Testis (tissue), 5 donors: ENCODE measurements at places on chromosomes 4 and X.

GRCh38 chr4:107318078-107318477 is 282.0 kb upstream of the DKK2 start:
- no peak overlapping the region for H3K27ac ChIP-seq
- no peak overlapping the region for H3K4me3 ChIP-seq
- H3K4me1 ChIP-seq = no peaks in the 10 kb centered on the region
- no peaks in the 10 kb centered on the region for H3K36me3 ChIP-seq

GRCh38 chr4:25953740-25954139 is 39.7 kb downstream of the SMIM20 start:
- no peak overlapping the region for H3K27ac ChIP-seq
- H3K4me1 ChIP-seq = no peaks in the 10 kb centered on the region
- H3K36me3 ChIP-seq = no peaks in the 10 kb centered on the region
- no peak overlapping the region for H3K4me3 ChIP-seq
- H3K27me3 ChIP-seq = no peaks in the 10 kb centered on the region

DNA sequence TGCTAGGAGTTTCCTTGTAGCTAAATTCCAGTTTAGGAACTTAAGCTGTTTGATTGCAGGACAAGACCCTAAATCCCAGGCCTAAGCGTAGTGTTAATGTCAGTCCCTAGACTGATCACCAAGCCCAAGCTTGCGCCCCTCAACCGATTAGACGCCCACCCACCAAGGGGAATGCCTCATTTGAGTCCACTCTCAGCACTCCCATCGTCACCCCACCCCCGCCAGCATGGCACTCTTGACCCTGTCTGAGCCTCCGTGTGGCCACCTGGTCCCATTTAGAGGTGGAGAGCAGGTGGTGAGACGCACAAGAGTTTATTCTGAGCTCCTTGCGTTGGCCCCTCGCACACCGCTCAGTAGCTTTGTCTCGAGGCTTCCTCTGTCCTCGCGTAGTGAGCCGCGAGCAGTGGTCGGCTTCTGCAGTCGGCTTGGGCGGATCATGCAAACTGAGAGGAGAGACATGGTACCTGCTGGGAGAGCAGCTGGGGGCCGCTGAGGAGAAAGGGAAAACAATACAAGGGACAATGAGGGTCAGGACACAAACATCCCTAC is 48.5 kb upstream of the ZNF157 start:
- H3K4me3 ChIP-seq = no peak overlapping the region
- DNase-seq = no peak
- peak overlapping the region; percentile 24 for H3K27ac ChIP-seq
- no peaks in the 10 kb centered on the region for H3K4me1 ChIP-seq
- H3K27me3 ChIP-seq = no peaks in the 10 kb centered on the region

DNA sequence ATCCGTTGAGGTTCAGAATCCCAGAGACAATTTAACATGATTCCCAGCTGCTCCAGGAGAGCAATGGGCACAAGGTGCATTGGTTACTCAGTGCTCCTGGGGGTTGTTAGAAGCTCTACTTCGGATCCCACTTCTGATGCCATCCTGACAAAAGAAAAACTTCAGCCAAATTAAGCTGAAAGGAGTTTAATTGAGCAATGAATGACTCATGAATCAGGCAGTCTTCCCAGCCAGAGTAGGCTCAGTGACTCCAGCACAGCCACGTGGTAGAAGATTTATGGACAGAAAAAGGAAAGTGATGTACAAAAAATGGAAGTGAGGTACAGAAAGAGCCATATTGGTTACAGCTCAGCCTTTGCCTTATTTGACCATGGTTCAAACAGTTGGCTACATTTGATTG is 95.7 kb downstream of the PWWP3B start:
- no peaks in the 10 kb centered on the region for H3K4me1 ChIP-seq
- no peak overlapping the region for H3K27ac ChIP-seq
- no peak overlapping the region for H3K4me3 ChIP-seq
- DNase-seq = no peak
- H3K36me3 ChIP-seq = no peaks in the 10 kb centered on the region

GRCh38 chrX:51614353-51615012 is 4.2 kb downstream of the CENPVL3 start:
- H3K4me3 ChIP-seq = no peak overlapping the region
- no peak overlapping the region for H3K27ac ChIP-seq
- DNase-seq = no peak
- no peaks in the 10 kb centered on the region for H3K4me1 ChIP-seq

DNA sequence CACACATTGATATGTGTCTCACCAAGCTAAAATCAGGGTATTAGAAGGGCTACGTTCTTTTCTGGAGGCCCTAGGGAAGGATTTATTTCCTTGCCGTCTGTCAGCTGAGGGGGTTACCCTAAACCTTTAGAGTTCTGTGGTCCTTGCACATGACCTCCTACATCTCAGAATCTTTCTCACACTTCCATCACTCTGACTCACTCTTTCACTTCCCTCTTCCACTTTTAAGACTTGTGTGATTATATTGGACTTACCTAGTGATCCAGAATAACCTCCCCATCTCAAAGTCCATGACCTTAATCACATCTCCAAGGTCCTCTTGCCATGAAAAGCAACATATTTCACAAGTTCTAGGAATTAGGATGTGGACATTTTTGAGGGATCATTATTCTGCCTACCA is 53.6 kb upstream of the FUNDC1 start:
- no peak overlapping the region for H3K27ac ChIP-seq
- no peaks in the 10 kb centered on the region for H3K4me1 ChIP-seq
- H3K36me3 ChIP-seq = no peaks in the 10 kb centered on the region
- no peak overlapping the region for H3K4me3 ChIP-seq
- H3K27me3 ChIP-seq = no peaks in the 10 kb centered on the region

DNA sequence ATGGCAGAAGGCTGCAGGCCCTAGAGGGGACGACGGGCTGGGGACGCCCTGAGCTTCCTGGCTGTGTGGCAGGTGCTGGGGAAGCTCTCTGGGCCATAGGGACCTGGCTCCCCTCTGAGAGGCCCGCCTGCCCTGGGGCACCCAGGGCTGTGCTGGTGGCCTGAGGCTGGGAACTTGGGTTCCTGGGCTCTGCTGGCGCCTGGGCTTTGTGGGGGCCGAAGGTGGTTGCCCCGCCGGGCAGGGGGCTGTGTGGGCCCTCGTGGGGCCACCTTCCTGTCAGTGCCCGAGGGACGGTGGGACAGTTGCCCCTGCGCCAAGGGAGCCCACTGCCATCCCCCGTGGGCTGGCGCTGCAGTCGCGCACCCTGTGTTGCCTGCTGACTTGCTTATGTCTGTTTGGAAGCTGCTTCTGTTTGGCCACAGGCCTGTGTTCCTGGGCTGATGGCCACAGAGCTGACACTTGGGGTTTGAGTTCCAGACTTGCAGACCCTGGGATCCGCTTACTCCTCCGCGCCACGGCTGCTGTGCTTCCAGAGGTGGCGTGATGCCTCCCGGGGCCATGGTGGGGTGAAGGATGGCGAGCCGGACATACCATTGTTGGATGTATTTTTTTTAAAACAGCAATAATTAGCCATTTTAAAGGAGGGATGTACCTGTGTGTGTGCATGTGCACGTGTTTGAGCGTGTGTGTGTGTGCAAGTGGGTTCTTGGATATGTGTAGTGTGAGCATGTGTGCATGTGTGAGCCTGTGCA is 8.5 kb downstream of the NAT8L start:
- H3K4me3 ChIP-seq = no peak overlapping the region
- DNase-seq = no peak
- peaks cover 40% of the 10 kb centered on the region for H3K4me1 ChIP-seq
- no peaks in the 10 kb centered on the region for H3K36me3 ChIP-seq
- H3K27ac ChIP-seq = no peak overlapping the region

DNA sequence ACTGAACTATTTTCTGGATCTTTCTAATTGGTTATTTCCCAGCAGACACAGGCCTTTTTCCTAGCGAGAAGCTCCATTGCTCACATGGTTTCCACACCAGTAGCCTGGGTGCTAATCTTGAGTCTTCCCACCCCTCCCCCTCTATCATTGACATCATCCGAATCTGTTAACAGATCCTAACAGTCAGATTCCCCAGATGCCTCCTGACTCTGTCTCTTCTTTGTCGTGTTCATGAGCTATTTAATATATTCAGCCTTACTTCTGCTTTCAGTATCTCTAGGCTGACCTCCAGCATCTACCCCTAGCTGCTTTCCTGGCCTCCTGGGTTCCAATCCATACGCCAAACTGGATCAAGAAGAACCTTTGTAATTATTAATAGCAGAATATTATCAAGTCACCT is 85.0 kb downstream of the CLNK start:
- H3K4me1 ChIP-seq = no peaks in the 10 kb centered on the region
- H3K36me3 ChIP-seq = no peaks in the 10 kb centered on the region
- no peaks in the 10 kb centered on the region for H3K27me3 ChIP-seq
- no peak overlapping the region for H3K4me3 ChIP-seq
- no peak for DNase-seq
- no peak overlapping the region for H3K27ac ChIP-seq

GRCh38 chrX:15673970-15674369 is 9.4 kb upstream of the CLTRN start:
- DNase-seq = no peak
- H3K4me1 ChIP-seq = no peaks in the 10 kb centered on the region
- H3K36me3 ChIP-seq = no peaks in the 10 kb centered on the region
- peak overlapping the region; percentile 63 for H3K4me3 ChIP-seq
- H3K27me3 ChIP-seq = no peaks in the 10 kb centered on the region

- no peak for DNase-seq
- H3K27me3 ChIP-seq = no peaks in the 10 kb centered on the region
- H3K4me3 ChIP-seq = no peak overlapping the region
These were observed 10.6 kb downstream of the C4orf54 start for GRCh38 chr4:99647071-99647470.

DNA sequence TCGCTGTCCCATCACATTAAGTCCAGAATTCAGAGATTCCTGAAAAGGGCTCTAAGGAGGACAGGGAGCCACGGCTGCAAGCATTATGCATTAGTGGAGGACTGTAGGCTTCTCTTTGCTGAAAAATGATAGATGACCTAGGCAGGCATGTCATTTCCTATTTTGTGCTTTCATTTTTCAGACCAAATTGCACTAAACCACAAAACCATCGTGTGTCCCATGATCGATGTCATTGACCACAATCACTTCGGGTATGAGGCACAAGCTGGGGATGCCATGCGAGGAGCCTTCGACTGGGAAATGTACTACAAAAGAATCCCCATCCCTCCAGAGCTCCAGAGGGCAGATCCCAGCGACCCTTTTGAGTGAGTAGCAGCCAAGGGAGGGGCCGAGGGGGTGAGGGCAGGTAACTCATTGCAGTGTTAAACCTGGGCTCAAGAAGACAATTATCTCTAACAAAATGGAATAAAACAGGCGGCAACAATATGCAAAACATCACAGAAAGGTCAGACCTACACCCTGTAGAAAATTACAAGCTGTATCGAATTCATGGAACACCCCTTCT is 355.2 kb upstream of the GALNT7 start:
- no peaks in the 10 kb centered on the region for H3K4me1 ChIP-seq
- no peak overlapping the region for H3K27ac ChIP-seq
- H3K27me3 ChIP-seq = no peaks in the 10 kb centered on the region
- no peak for DNase-seq

DNA sequence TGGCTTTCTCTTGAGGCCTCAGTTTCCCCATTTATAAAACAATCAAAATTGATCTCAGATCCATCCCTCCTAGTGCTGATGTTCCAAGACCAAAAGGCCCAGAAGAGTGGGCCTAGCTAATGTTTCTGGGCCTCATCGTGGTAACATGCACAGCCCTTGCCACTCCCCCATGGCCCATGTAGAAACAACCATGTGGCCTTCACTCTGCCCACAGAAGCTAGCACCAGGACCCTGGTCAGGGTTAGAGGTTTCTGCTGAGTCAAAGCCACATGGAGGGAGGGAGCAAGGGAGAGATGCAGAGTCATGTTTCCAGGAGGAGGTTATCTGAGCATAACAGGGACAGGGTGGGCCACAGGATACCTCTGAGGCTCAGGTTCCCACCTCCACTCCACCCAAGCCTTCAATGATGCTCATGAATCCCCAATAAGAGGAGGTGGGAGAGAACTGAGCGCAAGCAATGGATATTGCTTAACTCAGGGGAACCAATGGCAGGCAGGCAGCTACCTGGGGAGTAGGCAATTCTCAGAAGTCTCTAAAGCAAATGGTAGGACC is 16.9 kb downstream of the OTUD5 start:
- no peaks in the 10 kb centered on the region for H3K36me3 ChIP-seq
- H3K27me3 ChIP-seq = no peaks in the 10 kb centered on the region
- no peak overlapping the region for H3K4me3 ChIP-seq
- no peaks in the 10 kb centered on the region for H3K4me1 ChIP-seq
- DNase-seq = no peak

DNA sequence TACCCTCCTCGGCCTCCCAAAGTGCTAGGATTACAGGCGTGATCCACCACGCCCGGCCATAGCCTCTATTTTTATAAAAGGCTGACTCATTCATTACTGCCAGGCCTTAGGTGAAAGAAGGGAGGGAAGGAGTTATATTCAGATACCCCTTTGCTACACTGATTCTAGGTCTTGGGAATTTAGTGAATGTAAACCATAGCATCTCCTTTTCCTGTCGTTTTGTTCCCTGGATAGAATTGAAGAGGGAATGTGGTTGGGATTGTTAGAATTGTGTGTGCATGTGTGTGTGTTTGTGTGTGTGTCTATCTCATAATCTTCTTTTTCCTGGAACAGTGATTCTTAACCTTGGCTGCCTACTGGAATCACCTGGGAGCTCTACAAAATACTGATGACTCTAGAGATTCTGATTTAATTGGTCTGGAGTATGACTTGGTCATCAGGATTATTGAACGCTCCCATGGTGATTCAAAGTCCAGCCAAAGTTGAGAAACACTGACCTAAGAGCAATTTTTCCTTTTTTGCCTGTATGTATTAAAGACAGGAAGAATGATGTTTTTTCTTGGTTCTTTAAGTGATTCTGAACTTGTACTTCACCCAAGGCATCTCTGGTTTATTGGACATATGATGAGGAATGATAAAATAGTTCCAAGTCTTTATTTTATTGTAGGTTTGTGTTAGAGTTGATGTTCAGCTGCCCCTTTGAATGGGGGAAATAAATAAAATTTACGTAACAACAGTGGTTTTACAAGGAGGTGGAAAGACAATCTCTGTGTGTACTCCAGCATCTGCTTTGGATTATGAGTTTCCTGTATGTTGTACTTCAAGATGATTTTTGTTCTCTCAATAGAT is 37.0 kb downstream of the NAP1L5 start:
- no peak for DNase-seq
- H3K27me3 ChIP-seq = no peaks in the 10 kb centered on the region
- H3K36me3 ChIP-seq = no peaks in the 10 kb centered on the region
- no peaks in the 10 kb centered on the region for H3K4me1 ChIP-seq
- H3K27ac ChIP-seq = no peak overlapping the region

DNA sequence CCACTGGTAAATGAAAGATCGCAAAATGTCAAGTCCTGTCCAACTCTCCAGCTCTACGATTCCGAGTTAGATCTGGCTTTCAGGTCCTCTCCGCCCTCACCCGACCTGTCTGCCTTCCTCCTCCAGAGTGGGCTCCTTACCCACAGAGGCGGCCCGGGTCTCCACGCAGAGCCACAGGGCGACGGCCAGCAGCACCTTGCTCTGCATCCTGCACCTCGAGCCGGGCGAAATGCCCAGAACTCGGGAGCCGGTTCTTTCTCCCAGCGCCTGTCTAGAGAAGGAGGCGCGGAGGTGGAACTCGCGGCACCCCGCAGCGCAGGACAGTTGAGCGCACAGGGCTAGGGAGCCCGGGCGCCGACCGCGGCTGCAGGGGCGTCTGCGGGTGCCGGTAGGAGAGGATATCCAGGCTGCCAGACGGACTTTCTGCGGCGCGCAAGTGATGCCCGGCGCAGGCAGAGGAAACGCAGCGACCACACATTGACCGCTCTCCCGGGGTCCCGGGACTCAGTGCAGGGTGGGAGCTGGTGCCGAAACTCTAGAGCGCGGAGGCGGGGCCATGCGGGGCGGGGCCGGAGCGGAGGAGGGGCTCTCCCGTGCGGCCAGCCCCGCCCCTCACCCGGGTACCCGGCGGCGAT is at the start of gene KDR:
Gene KDR (minus strand): TSS at position 509 of the 635 bp plus-strand sequence. CDS start 302 bp downstream, at position 207.
- no peak within 1 kb of the TSS for H3K27ac ChIP-seq
- DNase-seq = peak; percentile 50
- H3K4me1 ChIP-seq = no peaks in the 10 kb centered on the region
- peak within 1 kb of the TSS; percentile 51 for H3K4me3 ChIP-seq
- H3K36me3 ChIP-seq = no peaks in the 10 kb centered on the region
